ENCODE measurements at places on chromosomes 3 and 15.

DNA sequence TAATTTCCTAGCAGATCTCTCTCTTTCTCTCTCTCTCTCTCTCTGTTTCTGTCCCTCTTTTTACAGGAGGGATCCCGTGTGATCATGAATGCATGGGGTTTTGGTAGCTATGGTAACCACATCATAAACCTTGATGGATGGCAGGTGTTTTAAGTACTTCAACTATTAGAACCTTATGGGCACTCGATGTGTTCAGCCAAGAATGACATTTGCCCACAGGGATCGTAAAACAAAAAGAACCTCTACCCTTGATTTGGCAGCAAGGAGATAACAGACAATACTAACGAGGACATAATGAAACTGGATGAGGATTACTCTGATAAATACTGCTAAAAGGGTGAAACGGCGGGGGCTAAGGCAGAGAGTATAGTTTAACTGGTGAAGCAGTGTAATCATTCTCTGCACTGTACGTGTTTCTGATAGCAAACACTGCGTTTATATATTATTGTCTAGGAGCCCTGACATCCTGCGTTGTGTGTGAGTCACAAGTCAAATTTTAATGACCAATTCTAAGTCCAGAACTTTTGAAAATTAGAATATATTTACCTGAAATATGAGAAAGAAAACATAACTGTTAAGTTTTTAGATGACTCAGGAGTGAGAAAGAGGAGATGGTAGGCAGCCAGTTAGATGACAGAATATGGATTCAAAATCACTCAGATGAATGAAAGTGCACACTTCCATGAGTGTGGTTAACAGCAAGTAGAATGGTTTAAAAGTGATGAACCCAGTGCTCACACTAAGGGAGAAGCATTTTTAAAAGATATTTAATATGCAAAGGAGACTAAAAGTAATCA, 80.3 kb downstream of the OTOL1 start:
- DNase-seq: no peak

DNA sequence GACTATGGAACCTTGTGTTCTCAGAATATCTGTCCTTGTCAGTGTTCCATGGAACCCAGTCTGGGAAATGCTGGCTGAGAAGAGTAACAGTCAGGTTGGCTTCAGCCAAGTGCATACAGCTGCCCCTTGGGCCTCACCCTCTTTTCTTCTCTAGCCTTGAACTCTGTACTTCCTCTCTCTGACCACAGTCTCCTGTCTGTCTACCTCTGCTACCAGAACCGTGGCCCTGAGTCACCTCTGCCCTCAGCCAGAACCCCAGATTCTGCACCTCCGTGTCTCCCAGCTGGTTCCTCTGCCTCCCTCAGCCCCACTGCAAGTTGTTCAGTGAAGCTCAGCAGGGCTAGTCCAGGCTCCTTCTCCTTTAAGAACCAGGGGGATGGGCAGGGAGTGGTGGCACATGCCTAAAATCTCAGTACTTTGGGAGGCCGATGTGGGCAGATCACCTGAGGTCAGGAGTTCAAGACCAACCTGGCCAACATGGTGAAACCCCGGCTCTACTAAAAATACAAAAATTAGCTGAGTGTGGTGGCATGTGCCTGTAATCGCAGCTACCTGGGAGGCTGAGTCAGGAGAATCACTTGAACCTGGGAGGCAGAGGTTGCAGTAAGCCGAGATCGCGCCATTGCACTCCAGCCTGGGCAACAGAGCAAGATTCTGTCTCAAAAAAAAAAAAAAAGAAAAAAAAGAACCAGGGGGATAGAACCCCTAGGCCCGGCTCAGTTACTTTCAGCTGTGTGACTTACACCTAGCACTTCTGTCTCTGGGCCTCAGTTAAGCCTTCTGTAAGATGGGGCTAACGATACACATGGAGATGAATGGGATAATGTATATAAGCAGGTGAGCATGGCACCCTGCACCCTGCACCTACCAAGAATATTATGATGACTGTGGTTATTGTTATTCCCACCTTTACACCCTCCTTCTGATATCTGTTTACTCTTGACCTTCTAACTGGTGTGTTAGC, 24.3 kb upstream of the TATDN2 start:
- peak; percentile 75 for DNase-seq

DNA sequence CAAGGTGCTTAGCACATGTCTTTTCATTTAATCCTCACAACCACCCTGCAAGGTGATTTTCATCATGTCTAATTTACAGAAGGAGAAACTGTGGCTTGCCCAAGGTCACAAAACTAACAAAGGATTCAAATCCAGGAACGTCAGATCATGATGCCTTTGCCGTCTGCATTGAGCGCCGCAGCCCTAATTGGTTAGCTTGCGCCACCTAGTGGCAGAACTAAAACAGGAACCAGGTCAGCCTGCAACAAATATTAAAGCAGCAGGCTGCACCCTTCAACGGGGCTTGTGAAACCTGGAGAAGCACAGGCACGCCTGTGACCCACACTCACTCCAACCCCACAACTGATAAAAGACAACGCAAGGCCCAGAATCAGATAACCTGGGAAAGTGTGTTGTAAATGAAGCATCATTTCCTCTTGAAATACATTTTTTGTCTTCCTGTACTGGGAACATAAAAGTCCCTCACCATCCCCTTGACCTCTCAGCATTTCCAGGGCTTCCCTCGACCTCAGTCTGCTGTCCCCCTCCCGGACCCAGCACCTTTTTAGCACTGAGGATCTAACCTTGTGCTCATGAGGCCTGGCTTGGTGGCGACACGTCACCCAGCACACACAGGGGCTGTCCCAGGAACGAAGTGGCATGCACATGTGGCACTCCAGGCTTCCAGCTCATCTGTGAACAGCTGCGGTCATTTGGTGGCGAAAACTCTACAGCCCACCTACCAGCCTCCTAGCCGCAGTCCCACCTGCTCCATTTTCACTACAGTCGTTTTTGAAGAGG, 17.3 kb downstream of the DPH3 start:
- peak; percentile 78 for DNase-seq

DNA sequence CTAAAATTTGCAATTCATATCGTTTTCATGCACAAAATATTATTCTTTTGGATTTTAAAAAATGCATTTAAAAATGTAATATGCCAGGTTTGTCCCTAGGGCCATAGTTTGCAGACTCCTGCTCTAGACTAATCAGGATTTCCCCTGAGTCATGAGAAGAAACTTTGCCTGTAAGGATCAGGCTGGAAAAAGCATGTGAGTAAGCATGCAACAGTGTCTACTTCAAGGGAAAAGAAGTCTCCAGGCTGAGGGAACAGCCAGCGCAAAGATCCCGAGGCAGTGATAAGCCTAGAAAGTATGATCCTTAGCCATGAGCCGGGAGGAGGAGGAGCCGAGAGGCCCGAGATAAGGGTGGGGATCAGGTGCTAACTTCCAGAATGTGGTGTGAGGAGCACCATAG, 382.8 kb upstream of the CFAP20DC start:
- DNase-seq: no peak

GRCh38 chr3:118077332-118077731, 957.3 kb downstream of the IGSF11 start:
- DNase-seq: no peak

- no peak for DNase-seq
Measured at GRCh38 chr3:117674321-117674720, 964.7 kb downstream of the TUSC7 start.

- DNase-seq: no peak
Measured at GRCh38 chr3:127043041-127043641, 60.2 kb downstream of the PLXNA1 start.

DNA sequence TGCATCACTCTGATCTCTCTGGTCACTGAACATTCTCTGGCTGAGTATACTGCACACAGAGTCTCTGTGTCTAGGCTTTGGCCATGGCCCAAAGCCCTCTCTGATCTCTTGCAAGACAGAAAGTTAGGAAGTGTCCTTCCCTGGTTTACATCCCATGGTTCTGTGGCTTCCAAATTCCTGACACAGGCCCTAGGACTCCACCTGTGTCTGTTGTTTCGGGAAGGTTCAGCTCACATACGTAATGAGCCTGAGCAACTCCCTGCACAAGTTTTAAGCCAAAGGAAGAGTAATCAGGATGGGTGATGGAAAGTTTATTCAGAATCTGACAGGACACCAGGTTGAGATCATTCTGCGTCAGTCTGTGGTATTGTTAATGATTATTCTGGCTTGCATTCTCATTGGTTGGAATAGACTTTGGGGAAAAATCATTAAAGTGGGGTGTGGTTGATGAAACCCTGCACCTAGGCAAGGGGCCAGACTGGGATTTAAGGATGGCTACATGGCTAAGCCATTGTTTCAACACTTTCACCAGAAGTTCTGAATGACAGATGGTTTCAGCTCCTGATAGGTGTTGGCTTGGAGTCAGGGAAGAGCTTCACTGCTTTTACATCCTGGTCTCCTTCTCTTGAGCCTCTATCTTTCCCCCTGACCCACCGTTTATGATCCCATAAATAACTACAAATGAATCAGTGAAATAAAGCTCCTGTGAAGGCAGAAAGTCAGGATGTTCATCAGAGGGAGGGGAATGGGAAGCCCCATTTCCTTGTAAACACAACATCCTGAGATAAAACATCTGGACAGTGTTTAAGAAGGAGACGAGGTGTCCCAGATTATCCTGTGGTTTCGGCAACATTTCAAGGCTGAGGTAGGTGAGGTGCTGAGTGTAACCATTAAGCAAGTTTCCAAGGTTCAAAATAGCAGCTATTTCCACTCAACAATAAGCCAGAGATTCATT, 14.1 kb downstream of the LCMT2 start:
- DNase-seq: no peak

DNA sequence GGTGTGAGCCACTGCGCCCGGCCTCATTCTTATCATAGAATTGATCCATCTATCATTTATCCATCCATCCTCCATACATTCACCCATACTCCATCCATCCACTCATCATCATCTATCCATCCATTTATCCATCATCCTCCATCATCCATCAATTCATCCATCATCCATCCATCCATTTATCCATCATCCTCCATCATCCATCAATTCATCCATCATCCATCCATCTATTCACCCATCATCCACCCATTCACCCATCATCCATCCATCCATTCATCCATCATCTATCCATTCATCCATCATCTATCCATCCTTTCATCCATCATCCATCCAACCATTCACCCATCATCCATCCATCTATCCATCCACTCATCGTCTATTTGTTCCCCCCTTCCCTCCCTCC, 3.7 kb downstream of the TM6SF1 start:
- DNase-seq: no peak

DNA sequence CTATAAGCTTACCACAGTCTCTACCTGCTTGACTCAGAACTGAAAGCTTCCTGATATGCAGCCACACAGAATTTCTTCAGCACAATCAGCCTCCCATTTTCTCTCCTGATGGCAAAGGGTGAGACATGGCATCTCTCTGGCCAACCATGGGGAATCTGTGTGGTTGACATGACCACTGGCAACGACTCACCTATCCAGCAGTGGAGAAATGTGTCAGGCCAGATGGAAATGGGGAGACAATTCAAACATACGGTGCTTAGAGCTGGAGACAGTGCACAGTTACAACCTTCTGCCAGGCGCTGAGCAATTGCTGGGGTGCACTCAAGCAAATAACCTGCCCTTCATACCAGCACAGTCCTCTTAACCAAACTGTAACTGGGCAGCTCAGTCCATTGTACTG, 3.6 kb downstream of the ZNF385D start:
- DNase-seq: no peak

- DNase-seq: no peak
Measured at GRCh38 chr3:69500604-69501003, 114.7 kb upstream of the FRMD4B start.

- no peak for DNase-seq
Measured at GRCh38 chr3:29333576-29333975, 52.7 kb downstream of the RBMS3 start.

GRCh38 chr3:190266913-190267290, 55.3 kb downstream of the CLDN1 start:
- no peak for DNase-seq

DNA sequence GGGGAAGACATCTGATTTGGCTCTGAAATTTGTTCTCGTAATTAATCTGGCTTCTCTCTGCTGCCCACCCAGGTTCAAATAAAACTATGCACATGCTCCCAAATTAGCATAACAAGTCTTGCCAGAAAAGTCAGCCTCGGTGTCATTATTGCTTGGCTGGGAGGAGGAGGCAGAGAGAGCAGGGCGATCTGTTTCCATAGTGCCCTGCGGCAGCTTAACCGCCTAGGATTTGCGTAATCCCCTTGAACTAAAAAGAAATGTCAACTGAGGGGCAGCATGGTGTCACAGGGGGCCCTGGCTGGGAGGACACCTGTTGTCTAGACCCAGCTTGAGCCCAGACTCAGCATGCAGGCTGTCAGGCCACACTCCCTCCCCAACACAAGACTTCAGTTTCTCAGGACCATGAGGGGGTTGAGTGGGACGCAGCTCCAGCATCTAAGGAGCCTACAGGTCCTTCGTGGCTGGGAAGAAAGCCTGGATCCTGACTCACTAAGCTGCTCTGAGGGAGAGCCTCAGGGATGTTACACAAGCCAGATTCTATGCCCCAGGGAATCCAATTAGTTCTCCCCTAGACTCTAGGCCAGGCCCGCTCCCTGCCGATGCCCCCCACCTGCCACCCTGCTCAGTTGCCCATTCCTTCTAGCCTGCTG, 17.3 kb downstream of the MRPS11 start:
- DNase-seq: no peak

- DNase-seq: no peak
Measured at GRCh38 chr3:72295962-72296450, 511.1 kb upstream of the PROK2 start.

DNA sequence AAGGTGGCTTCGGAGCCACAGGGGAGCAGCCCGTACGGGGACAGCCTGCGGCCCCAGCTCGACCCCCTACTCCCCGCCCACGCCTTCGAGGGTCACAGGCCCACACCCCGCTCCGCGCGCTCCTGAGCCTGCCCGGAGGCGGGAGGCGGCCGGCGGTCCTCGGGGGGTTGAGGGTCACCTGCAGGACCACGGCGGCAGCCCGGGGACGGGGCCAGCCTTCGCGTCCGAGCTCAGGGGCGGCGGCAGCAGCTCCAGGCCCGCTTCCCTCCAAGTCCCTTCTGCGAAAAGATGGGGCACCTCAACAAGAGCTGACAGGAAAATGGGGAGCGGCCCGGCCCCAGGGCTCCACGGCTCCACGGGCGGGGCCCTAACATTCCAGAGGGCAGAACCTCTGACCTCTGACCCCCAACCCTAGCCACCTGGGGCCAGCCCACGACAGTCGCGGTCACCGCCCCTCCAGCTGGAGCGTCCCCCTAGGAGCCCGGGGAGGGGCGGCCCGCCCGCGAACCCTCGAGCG, 428 bp downstream of the LYSMD4 start:
- DNase-seq: no peak

GRCh38 chr15:67833710-67834511, 5.9 kb downstream of the RNU6-1 start:
- no peak for DNase-seq

DNA sequence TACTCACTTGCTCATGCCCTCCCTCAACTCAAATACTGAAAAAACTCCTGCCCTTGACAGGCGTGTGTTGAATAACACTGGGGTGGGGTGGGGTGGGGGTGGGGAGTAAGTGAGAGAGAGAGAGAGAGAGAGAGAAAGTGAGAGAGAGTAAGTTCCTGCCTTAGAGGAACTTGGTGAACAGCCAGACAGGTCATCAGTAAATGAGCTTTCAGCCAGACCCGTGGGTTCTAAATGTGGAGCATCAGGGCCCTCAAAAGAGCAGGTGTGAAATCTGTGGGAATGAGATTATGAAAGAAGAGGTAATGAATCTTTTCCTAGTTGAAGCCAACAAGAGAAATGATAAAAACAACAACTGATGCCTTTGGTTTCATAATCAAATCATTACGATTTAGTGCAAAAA, 134.4 kb upstream of the FAM3D start:
- no peak for DNase-seq

- no peak for DNase-seq
Measured at GRCh38 chr15:94791510-94791909, 560.1 kb downstream of the MCTP2 start.
